ENCODE measurements at places on chromosomes 12 and 14.

- DNase-seq = no peak
Observed at GRCh38 chr12:47080725-47081502, 1.2 kb upstream of the AMIGO2 start.

DNA sequence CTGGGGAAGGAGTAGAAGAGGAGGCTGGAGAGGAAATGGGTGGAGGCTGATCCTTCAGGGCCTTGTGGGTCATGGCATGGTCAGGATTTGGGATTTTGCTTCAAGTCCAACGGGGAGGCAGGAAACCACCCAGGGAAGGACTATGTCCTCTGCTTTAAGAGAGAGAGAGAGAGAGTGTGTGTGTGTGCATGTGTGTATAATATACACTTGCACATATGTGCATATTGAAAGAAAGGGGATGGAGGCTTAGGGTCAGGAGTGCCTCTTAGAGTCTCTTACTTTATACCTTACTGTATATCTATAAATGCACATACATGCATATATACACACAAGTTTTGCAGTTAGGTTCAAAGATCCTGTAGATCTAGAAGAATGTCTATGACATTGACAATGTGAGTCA, 94.8 kb downstream of the RGS6 start:
- no peak for DNase-seq

DNA sequence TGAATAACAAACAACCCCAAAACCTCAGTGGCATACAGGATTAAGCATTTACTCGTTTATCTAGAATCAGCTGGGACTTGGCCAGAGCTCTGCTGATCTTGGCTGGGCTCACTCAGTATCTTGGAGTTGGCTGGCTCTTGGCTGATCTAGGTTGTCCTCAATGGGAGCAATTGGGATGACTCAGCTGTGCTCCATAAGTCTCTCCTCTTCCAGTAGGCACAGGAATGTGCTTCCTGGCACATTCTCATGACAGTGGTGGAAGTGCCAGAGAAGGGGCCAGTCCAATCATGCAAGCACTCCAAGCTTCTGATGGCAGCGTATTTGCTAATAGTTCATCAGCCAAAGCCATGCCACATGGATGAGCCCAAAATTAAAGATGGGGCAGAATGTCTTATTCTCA, 41.7 kb upstream of the ANO4 start:
- DNase-seq = no peak

GRCh38 chr12:51910691-51911090, 3.4 kb downstream of the ACVRL1 start:
- DNase-seq = no peak

- no peak for DNase-seq
Observed at GRCh38 chr12:32379213-32379612, 20.1 kb upstream of the FGD4 start.

DNA sequence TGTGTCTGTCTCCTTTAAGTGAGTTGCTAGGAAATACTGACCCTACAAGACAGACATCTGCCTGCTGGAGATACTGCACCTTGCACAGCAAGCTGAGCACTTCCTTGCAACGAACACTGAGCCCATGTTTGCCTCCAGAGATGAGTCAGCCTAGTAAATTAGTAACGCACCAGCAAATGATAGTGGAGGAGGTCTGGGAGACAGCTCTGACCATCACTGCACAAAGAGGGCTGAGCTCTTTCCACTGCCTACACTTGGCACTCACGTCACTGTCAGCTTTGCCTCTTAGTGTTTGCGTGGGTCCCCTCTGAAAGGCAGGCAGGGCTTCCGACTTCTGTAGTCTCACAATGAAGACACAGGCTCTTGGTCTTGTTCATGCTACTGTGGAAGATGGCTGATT, 109.0 kb downstream of the APAF1 start:
- DNase-seq = peak; percentile 15

DNA sequence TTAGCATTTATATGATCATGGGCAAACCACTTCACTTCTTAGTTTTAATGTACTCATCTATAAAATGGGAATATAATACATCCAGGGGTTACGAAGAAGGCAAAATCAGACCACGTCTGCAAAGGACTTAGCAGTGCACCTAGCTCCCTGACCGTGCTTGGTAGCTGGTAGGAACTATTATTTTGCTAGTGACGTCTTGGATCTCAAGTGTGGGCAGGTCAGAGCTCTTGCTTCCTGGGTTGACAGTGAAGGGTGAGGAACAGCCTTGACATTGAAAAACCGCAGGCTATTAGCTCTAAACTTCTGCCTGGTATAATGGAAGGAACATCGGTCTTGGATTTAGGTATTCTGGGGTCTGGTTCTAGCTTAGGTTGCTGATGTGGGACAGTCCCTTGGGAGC, 89.3 kb upstream of the MED13L start:
- DNase-seq = no peak

DNA sequence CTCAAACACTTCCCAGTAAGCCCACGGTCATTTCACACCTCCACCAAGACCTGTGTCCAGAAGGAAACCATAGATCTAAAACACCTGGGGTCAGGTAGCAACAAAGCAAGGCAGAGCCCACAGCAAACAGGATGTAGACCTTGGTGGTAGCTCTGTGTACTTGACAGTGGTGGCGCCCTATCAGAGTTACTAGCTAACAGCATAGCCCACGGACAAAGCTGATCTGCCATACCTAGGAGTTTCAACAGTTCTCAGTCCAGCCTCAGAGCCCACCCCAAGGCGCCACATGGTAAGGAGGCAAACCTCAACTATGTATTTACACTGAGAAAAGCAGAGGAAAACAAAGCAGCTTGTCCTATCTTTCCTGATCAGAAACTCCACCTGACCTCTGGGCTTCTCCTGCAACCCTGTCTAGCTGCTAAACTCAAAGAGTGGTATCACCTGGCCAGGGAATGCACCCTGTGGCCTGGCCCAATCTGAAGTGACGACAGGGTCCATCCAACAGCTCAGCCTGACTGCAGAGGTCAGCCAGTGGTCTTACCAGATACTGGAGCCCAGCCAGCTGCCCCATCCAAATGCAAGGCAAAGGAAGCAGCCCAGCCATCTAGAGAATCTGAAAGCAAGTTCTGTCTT, 46.3 kb downstream of the STON2 start:
- no peak for DNase-seq

DNA sequence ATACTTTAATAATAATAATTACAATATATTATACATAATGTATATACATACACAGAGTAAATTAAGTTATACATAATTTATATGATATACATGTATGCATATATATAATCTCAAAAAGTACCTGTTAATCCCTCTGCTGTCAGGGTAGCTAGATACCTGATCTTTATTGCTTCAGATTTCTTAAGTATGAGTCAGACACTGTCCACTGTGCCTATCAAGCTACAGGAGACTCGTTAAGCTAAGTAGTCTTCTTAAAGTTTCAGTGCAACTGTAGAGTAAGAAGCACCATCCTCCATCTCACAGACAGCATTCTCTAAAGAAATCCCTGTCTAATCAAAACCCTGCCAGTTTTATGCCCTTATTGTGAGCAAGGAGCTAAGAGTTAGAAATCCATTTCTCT, 428.7 kb downstream of the RERGL start:
- DNase-seq = no peak

DNA sequence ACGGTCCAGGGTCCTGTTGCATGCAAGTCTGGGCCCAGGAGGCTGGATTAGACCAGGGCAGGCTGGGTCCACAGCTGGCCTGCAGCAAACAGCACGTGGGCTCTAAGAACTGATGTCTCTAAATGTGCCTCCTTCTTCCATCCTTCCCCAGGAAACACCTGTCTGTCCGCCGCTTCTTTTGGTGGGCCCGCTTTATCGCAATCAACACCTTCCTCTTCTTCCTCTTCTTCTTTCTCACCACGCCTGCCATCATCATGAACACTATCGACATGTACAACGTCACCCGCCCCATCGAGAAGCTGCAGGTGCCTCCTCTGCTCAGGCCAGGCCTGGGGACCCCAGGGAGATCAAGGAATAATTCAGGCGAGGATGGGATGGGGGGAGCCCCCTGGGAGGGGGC, 28.3 kb downstream of the NGB start:
- no peak for DNase-seq

DNA sequence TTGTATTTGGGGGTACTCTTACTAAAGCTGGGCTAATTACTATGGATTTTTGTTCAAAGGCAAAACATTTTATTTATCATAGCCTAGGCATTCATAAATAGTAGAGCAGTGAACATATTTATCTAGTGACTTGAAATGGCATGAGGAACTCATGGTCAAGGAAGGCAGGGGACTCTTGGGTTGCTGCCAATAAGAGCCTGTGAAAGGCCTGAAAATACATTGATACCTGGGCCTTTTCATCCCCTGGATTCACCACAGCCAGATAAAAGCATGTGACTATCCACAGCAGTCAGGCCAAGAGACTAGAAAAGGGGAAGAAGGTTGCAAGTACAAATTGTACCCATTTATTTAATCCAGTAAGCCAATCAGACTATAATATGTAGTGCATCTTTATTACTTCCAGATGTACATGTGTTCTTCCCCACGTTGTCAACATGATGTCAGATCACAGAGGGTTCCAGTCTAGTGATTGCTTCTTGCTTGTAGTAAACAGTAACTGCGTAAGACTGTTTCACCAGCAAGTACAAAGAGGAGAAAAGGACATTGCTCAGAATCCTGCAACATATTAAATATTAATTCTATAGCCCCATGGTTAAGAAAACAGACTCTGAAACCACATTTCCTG, 409.7 kb downstream of the NOVA1 start:
- no peak for DNase-seq

DNA sequence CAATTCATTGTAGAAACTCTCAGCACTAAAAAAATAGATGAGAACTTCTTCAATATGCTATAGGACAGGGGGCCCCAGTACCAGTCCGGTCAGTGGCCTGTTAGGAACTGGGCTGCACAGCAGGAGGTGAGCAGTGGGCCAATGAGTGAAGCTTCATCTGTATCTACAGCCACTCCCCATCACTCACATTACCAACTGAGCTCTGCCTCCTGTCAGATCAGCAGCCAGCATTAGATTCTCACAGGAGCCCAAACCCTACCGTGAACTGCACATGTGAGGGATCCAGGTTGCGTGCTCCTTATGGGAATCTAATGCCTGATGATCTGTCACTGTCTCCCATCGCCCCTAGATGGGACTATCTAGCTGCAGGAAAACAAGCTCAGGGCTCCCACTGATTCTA, 15.7 kb upstream of the ANO2 start:
- DNase-seq = no peak

DNA sequence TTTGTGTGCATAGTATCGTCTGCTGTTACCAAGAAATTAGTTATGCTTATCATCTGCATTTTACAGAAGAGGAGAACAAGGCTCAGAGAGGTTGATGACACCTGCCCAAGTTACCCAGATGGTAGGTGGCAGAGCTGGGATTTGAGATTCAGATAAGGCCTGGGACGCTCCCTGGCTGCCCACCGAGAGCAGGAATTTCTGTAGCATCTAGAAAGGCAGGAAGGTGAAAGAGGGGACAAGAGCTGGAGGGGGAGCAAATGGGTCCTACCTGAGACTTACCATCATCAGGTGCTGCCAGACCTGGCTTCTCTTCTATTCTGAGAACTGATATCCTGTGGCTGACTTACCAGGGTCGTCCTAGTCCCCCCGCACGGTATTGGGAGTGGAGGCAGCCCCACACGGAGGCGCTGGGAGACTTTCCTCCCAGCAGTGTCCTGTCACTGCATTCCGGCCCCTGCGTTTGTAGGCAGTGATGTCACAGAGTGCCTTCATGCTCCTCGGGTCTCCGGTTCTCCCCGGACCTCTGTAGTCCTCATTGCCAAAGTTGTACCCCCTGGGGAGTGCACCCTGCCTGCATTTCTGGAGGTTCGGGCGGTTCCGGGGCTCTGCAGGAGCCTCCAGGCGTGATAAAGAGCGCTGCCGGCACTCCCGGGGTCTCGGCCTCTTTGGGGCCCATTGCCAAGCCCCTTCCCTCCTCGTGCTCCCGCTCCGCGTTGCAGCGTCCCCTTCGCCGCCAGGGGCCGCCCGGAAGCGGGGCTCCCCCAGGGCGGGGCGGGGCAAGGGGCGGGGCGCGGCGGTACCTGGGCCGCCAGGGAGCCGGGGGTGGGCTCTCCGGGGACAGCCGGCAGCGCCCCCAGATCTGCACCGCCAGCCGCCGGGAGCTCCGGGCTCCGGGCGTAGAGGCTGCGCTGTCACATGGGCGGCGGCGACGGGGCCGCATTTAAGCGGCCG, at the start of gene CABP1:
TSS of gene CABP1 (plus strand) at position 856 of the 951 bp plus-strand sequence. CDS start at position 916, 60 bp downstream.
- DNase-seq = peak; percentile 54

DNA sequence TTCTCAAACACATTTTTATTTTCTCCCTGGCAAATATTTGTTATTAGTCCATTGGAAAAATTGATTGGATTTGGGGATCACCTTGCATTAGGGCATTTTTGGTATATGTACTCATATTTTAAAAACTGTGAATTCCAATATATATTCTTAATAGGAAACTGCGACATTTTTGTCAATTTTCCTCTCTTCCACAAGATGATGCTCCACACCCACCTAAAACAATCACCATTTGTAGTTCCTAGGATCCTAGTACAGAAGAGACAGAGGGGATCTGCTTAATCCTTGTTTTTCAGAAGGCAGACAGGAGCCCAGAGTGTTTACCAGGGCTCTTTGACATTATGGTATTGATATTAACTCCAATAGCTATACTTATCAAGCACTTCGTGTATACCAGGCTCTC, 22.8 kb upstream of the OASL start:
- DNase-seq = peak; percentile 28

DNA sequence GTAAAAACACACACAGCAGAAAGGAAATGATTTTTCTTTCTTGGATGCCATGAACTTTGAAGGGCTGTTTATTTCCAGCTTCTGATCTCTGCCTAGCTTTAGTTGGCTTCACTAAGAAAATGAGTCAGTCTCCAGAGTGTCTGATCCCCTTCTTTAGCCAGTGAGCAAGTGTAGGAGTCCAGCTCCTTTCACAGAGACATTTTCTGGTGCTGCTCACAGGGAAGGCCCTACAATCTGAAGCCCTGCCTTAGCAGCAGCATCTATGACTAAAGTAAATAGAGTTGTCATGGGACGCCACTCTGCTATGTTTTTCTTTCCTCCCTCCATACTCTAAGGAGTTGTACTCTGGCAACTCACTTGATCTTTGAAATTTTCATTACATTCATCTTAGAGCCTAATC, 103.5 kb downstream of the RPAP3 start:
- DNase-seq = no peak

GRCh38 chr14:47543459-47543858, 131.9 kb downstream of the MDGA2 start:
- DNase-seq = no peak

Measured in HTR-8/SVneo (cell line).